ENCODE measurements at places on chromosomes 2 and 18.

DNA sequence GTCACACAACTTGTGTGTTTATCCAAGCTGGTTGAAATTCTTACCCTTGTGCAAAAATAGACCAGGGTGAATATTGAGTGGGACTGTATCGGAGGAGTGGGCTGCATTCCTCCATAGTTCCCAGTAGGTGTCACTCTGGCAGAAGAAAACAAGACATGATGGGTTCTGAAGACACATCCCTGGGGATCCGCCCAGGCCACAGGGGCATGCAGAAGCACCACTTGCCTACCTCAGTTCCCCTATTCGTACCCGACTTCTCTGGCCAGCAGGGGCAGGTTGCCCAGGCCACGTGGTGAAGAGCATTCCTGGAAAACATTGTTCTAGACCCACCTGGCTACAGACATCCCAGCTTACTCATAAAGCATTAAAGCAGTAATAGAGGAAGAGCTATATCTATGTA, 168.2 kb downstream of the FAM210A start:
- DNase-seq: no peak

GRCh38 chr2:95060446-95061118, 35.1 kb downstream of the MAL start:
- no peak for DNase-seq

DNA sequence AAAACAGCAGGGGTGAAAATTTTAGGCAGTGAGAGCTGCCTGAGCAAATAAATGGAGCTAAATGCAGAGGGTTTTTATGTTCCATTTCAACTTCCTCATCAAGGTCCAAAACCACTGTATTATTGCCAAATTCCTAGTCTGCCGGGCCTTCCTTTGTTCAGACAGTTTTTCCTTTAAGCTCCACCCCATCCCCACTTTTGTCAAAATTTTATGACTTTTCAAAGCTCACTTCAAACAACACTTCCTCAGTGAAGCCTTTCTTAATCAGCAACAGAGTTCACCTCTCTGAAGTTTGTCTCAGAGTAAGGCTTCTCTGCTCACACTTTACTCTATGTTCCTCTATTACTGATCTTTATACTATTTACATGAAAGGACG, 81.3 kb downstream of the CERKL start:
- no peak for DNase-seq

GRCh38 chr2:224211181-224211480, 172.0 kb upstream of the SERPINE2 start:
- no peak for DNase-seq

DNA sequence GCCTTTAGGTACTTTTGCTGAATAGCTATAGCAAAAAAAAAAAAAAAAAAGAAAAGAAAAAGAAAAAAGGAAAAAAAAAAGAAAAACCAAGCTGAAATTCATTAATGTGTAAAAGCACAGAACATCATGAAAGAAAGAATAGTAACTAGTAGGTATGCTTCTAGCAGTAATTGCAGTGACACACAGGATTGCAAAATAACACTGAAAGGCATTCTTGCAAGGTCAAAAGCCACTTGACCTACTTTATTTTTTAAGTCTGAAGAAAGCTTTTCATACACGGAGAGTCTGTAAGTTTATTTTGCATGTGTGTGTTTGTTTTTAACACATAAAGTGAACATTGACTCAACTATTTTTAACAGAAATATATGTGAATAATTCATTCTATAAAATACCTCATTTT, 54.4 kb downstream of the DOK6 start:
- no peak for DNase-seq

DNA sequence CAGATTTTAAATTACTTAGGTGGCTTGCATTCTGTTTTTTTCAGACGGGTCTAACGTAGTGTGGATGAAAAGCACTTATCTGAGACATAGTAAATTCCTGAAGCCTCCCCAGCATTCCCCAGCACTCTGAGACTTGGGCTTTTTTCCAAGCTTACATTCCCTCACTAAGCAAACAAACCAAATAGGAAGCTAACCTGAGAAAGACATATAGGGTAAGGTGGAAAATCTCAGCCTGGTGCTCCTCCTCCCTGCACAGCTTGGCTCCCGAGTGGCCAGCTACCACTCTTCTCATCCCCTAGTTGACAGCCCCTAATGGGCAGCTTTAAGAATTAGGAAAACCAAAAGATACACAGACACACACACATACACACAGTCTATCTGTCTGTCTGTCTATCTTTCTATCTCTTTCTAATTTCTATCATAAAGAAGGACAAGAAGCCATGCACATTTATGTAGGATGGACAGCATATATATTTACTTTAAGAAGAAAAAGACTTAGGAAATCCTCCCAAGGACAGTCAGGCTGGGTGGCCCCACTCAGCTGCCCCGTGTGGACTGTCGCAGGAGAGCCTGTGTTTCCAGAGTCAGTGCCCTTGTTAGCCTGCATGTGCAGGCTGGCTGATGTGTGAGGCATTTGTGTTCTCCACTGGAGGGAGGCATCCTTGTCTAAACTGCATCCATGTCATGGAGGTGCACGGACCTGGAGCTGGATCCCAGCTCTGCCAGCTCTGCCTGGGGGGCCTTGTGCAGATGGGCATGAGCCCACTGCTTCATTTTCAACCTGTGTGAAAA, 8.2 kb downstream of the CNNM3 start:
- DNase-seq: no peak

GRCh38 chr2:29317077-29317517, 201.9 kb downstream of the CLIP4 start:
- DNase-seq: no peak

DNA sequence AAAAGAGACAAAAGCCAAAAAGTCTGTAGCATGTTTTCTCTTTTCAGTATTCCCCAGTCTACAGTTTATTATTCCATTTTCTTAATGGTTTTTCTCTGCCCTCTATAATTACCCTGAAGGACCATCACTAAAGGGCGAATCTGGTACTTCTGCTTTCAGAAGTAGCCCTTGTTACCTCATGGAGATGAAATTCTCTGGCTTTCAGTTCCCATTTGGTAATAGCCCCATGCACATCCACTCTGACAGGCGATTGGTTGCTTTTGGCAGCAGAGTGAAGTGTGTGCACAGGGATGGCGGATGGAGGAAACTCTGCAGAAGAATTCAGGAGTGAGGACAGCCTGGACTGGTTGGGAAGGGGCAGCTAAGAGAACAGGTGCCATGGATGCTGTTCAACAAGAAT, 66.3 kb upstream of the NABP1 start:
- no peak for DNase-seq

GRCh38 chr2:16481351-16481750, 184.3 kb downstream of the CYRIA start:
- DNase-seq: no peak

GRCh38 chr2:29113891-29114321, 1.3 kb upstream of the CLIP4 start:
- no peak for DNase-seq

DNA sequence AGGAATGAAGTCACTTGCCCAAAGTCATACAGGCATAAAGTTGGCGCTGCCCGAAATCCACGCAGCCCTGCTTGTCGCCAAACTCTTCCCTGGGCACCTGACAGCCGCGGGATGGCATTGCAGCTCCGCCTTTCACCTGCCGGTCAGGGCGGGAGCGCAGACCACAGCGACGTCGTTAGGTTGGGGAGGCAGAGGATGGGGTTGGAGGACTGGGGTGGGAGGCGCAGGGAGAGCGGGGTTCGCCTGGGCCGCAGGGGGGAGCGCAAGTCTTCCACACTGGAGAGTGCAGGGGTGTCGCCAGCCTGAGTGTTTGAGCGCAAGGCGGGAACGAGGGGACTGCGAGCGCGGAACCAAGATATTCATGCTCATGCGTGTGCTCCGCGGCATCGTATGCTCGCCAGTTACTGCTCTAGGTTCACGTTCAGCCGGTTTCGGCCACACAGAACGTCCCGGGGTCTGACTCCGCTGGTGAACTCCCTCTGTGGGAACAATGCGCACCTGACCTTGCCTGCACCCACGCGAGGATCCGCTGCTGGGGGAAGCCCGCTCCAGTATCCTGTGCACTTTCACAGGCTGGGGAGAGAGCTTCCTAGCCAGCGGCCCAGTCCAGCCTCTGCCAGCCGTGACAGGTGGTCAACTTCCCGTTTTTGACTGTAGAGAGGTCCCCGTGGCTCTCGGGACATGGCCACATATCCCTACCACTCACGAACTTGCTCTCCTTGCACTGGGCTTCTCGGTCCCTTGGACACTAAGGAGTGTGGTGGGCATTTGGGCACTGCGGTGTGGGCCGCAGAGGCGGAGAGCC, 767 bp upstream of the NPPC start:
- DNase-seq: no peak

Measured in T-helper 22 cell (primary cell).